Stimulated activated CD8-positive, alpha-beta memory T cell treated with anti-CD3 and anti-CD28 coated beads, Interleukin-15, amount 100 ng/mL, for 1 hour (primary cell): ENCODE measurements at places on chromosomes 1 and 21.

GRCh38 chr1:14392161-14392858 is 206.2 kb upstream of the KAZN start:
- DNase-seq = no peak

DNA sequence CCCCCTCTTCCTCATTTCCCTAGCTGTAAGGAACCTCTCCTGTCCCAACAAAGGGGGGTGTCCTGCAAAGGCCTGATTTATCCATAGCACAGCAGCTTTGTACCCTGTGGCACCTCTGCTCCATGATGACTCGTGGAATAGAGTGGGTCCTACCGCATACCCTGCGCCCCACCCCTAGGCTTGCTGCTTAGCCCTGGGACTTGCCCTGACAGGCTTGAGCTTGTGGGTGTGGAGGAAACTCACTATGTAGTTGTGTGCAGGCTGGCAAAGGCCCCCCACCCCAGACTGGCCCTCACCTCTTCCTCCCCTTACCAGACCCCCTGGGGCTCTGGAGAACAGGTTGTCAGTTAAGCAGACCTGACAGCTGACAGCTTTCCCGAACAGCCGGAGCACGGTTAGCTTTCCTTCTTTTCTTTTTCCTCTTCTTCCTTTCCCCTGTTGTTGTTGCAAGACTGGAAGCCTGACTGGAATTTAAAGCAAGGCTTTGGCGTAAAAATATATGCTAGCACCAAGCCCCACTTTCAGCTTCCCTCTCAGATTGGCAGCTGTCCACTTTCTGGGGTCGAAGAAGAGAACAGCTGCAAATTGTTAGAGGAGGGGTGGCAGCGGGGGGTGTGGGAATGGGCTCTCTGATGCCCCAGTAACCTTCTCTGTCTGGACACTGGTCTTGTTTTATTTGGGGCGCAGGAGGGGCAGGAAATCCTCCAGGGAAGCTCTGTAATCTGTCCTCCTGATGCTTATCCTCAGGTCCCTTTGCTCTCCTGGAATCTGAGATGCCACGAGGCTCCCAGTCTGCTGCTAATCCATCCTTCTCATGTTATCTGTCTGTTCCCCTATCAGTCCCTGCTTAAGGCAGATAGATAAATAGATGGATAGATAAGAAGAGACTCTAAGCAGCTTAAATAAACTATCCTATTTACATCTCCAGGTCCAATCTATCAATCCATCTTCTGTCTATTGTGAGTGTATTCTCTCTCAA is 134.6 kb downstream of the BRINP2 start:
- no peak for DNase-seq

- DNase-seq = no peak
These were observed 216.0 kb upstream of the NFIA start for GRCh38 chr1:60866226-60866900.

DNA sequence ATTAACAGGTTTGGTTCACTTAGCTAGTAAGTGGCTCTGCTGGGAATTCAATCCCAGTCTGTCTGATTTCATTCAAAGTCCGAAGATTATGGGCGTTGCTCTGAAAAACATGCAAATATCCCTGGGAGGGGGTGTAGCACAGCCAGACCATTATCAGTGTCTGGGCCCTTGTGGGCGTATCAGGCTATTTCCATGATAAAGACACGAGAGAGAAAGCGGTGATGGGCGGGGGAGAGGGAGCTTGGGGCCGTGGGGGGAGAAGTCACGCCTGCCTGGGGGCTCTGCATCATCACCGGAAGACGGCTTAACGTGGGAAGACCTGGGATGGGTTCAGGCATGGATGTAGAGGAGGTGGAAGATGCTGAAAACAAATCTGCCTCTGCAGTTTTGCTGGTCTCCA is 25.8 kb downstream of the IL6R start:
- no peak for DNase-seq

DNA sequence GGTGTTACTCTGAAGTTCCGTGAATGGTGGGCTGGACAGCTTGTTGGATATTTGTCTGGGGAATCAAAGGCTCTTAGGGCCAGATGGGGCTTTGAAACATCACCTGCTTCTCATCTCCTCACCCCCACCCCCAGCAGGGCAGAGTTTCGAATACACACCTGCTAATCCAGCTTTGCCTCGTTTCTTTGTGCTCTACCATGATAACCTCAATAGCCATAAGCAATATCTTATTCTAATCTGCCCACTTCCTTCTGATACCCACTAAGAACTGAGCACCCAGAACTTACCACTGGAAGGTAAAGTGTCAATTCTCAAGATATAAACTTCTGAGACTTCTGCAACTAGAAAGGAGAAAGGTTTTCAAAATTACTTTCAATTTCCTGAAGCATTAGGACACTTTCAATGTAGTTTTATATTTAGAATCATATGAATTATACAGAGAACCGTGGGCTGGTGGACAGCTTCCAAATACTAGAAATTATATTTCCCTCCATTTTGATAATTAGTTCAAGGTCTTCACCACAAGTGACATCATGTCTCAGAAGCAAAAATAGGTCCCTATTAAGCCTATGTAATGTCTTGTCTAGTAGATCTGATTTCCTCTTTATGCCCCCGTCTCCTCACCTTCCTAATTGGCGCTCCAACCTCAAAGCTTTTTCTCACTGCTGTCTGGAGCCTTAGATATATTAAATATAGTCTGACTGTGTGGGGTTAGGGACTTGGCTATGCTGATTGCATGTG is 64.4 kb upstream of the NEK2 start:
- no peak for DNase-seq

DNA sequence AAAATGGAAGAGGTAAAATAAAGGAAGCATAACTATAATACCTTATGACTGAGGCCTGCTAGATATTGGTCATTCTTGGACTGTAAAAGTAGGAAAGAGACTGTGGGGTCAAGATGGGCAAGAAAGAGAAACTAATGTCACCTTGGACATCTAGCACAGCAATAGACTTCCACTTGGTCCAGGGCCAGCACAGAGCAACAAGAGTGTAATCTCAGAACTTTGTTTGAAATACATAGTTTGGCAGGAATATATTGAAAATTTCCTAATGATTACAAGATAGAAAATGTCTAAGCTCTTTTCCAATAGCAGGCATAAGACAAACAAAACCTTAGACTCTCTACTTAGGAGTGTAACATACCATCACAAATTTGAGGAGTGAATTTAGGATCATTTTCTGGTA is 4.6 kb downstream of the LRRC8C start:
- no peak for DNase-seq

DNA sequence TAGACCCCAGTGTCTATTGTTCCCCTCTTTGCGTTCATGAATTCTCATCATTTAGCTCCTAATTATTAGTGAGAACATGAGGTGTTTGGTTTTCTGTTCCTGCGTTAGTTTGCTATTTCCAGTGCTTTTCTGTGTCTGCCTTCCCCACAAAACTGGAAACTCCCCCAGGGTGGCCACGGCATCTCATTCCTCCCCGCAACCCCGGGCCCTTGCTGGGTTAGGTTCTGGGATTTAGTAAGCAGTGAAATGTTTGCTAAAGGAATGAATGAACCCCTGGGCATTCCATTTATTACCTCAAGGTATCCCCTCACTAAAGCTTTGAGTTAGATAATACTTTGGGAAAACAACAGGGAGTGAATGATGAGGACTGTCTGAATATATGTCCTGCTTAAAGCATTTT is 142.9 kb downstream of the GLUL start:
- DNase-seq = no peak

DNA sequence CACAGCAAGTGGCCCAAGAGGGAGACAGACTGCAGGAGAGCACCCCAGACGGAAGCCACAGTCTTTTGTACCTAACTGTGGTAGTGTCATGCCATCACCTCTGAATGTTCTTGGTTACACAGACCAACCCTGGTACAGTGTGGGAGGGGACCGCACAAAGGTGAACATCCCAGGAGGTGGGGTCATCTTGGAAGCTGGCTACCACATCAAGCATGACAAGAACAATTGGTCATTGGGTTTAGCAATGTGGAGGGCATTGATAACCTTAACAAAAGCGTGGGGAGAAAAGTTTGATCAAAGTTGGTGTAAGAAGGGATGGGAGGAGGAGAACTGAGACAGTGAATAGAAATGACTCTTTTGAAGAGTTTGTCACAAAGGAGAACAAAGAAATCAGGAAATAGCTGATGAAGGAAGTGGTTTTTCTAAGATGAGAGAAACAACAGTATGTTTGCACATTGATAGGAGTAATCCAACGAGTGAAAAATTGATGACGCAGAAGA is 87.1 kb upstream of the CACNA1E start:
- peak; percentile 7 for DNase-seq

DNA sequence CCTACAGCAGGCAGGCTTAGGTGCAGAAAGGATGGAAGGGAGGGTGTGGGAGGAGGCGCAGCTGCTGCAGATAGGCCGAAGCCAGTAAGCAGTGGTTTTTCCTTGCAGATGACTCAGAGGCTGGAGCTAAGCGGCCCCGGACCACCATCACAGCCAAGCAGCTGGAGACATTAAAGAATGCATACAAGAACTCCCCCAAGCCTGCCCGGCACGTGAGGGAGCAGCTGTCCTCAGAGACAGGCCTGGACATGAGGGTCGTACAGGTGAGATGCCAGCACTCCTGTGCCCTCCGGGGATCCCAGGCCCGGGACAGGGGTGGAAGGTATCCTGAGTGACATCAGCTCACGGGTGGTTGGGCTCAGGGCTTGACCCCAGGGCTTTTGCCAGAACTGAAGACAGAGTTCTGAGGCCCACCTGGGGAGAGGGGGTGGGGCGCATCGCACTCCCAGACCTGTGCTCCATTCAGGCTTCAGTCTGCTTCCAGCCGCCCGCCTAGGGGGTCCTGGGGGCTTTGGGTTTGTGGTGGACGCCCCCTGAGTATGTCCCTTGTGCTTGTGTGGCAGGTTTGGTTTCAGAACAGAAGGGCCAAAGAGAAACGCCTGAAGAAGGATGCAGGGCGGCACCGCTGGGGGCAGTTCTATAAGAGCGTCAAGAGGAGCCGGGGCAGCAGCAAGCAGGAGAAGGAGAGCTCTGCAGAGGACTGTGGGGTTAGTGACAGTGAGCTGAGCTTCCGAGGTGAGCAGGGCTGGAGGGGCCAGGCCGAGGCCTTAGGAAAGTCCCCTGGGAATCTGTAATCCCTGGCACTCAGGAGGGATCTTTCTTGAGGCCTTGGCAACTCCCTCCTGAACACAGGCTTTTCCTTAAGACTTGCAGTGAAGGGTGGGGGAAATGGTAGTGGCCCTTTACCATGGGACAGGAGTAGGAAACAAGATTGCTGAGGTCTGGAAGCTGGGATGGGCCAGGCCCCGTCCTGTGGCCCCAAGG is 41.5 kb downstream of the LHX4 start:
- no peak for DNase-seq

DNA sequence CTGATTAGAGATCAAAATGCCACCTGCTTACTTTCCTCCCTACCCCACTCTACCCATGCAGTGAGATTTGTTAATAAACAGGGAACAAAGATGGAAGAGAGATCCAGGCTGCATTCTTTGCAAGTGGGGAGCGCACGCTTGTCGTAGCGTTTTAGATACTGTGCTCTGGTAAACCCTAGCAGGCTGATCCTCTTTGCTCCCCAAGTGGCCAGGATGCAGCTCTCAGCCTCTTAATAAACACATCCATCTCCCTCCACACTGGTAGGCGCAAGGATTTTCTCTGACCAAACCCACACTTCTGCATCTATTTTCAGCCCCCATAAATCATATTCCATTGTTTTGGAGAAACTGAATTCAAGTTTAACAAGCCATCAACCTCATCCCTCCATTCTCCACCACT is 2.9 kb downstream of the PGBD5 start:
- DNase-seq = no peak
